Neuronal stem cell (in vitro differentiated cells): ENCODE measurements at places on chromosomes 12 and 14.

GRCh38 chr14:99939421-99939820 lies 125.8 kb upstream of the EVL start:
- DNase-seq: no peak

DNA sequence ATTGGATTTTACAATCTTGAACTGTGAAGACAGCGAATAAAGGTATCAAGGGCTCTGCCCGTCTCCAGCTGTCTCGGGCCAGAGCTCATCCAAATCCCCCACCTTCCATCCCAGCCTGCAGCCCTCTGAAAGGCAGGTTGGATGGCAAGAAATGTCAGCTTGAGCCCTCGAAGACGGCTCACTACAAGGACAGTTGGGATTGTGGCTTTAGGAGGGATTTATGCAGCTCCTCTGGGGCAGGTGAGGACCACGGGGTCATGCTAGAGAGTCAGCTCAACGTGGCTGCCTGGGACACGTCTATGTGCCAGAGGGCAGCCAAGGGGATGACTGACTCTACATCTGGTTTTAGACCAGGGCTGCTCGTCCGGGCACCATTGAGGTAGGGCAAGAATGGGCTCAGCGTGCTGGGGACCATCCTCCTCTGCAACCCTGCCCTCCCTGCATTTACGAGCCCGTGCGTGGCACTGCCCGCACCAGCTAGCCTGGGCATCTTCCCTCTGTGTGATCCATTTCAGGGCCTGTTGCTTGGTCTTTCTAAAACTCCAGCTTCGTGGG lies 16.2 kb downstream of the MVK start:
- no peak for DNase-seq

- DNase-seq: no peak
Observed at GRCh38 chr12:89476232-89476631, 48.4 kb downstream of the GALNT4 start.

DNA sequence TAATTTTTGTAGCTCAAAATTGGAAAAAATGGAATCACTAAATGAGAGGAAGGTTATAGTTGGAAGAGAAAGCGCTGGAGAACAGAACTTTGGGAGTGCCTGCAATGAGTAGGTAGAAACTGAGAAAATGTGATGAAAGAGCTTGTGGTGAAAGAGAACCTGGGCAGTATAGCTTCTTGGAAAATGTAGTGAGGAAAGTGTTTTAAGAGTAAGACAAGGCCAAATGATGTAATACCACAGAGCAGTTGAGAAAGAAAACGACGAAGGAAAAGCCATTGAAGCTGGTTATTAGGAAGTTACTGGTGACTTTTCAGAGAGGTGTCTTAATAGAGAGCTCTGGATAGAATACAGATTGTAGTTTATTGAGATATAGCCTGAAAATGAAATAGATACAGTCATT lies 255.3 kb downstream of the AEBP2 start:
- DNase-seq: no peak

DNA sequence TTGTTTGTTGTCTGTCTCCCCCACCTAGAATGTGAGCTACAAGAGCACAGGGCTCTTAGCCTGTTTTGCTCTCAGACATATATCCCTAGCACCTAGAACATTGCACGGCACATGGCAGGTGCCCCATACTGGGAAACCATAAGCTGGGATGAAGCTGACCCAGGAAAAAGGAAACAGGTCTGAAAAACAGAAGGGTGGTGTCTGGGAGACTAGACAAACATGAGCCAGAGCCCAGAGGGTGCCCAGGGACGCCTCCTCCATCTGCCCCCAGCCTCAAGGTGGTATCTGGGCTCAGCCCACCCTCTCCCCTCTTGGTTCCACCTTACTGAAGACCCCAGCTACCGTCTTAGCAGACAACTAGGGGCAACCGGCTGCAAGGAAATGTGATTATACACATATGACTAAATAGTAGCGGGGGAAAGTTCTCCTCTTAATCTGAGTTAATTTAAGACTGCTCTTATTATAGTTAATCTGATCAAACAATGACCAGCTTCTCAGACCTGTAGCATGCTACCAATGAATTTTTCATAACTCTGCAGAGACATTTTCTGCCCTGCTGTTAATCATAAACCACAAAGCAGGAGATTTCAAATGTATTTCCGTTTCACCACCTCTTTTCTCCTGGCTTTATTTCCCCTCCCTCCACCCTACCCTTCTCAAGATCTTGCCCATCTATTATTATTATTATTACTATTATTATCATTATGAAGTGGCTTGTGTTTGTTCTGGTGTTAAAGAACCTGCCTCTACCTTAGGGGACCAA lies 31.9 kb downstream of the KSR2 start:
- no peak for DNase-seq
